ENCODE measurements at places on chromosomes 11 and 22.

GRCh38 chr11:8085011-8085645 is 4.1 kb downstream of the TUB start:
- no peak for DNase-seq

DNA sequence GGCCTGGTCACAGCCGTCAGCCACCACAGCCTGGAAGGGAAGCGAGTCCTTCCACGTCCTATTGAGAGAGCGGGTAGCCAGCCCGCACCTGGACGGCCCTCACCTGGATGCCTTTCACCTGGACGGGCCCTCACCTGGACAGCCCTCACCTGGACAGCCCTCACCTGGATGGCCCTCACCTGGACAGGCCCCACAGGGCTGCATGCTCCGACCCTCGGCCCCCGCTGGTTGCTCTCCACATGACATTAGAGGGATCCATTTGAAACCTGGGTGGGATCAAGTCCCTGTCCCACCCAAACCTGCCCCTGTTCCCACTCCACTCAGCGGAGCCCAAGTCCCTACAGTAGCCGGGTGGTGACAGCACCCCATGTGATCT is 3.7 kb downstream of the C1QTNF6 start:
- no peak for DNase-seq

GRCh38 chr11:7793233-7793632 is 3.5 kb downstream of the OR5P2 start:
- no peak for DNase-seq

- no peak for DNase-seq
These were observed 6.2 kb upstream of the FIBIN start for GRCh38 chr11:26987731-26988130.

DNA sequence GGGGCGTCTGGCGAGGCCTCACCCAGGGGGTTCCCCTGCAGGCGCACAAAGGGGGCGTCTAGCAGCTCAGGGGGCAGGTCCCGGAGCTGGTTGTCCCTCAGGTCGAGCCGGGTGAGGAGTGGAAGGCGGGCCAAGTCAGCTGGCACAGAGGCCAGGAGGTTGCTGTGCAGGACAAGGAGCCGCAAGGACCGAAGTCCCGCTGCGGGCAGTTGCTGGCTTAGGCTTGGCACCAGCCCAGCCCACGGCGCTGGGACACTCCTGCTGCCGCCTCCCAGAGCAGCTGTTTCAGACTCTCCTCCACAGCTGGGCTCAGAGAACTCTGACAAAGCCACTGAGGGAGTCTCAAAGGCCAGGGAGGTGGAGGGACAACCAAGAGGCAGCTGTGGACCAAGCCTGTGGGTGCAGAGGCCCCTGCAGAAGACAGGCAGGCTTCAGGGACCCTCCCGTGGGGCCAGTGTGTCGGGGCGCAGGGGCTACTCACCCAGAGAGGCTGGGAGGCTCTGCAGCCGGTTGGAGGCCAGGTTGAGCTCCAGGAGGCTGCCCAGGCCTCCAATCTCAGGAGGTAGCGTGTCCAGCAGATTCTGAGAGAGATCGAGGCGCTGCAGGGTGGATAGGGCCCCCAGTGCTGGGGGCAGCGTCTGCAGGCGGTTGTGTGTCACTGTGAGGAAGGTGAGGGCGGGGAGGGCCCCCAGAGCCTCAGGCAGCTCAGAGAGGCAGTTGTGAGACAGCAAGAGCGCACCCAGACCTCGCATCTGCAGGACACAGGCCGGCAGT is 2.2 kb downstream of the PIDD1 start:
- DNase-seq = no peak

DNA sequence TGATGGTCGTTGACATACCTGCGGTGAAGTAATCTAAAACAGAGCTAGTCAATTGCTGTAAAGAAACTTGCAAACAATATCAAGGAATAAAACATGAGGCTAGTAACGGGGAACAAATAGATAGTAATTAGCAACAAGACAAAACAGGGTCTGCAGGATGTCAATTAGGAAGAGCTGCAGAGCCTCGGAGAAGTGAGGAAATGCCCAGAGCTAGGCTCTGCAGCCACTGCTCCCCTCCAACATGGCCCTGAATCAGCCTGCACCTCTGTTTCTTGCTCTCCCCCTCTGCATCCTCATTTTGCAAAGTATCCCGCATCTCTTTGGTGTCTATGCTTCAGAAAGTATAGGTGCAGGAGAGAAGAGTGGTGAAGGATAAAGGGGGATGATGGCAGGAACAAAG is 507.4 kb upstream of the FAT3 start:
- no peak for DNase-seq

DNA sequence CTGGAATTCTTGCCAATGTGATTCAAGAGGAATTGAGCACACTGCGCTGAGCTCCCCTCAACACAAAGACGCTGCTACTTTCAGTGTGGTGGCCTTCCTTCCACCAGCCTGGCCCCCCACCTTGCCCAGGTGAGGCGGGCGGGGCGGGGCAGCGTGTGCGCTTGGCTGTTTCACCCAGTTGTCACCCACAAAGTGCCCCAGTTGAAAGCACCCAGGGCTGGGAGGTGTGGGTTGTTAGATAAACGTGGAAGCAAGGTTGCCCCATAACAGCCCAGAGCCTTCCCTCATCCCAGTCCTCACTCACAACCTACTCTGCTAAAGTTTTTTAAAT is 43.1 kb downstream of the CACNG2 start:
- DNase-seq = no peak

GRCh38 chr22:28548406-28548805 is 131.2 kb downstream of the TTC28 start:
- DNase-seq = no peak

- no peak for DNase-seq
These were observed 557.9 kb upstream of the CADM1 start for GRCh38 chr11:116062129-116062489.

GRCh38 chr22:40224702-40225101 is 47.0 kb downstream of the TNRC6B start:
- no peak for DNase-seq

DNA sequence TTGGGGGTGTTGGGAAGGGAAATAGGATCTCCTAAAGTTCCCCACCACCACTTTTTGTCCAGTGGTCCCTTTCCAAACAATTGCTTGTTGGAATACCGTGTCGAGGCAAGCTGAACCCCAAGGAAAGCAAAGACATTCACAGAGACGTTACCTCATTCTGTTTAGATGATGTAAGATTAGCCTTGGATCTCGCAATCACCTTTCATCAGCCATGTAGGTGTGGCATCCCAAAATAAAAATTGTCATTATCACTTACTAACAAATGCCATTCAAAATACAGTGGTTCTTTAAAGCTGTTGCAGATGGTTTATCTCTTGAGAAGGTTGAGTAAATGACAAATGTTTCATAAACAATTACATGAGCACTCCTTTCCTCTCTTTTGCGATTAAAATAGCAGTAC is 86.5 kb upstream of the SLC25A18 start:
- no peak for DNase-seq

DNA sequence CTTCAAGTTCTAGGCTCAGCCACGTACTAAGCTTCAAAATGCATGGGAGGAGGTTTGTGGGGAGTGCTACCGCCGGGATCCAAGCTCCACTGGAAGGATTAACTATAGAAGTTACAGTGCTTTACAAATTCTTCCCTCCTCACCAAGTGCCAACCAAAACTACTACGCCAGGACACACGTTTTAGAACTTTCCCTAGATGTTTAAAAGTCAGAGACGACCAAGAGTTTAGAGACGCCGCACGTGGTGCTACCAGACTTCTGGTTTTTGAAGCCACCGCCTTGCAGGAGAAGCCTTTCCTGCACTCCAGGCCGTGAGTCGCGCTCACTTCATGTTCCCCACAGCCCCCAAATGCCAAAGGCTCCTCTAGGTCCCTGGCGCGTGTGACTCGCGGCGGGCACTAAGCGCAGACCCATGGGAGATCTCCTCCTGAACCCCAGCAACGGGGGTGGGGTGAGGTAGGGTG is 734 bp downstream of the SNU13 start:
- peak; percentile 53 for DNase-seq

- DNase-seq = no peak
These were observed 686.5 kb downstream of the FAM181B start for GRCh38 chr11:82047200-82047599.

DNA sequence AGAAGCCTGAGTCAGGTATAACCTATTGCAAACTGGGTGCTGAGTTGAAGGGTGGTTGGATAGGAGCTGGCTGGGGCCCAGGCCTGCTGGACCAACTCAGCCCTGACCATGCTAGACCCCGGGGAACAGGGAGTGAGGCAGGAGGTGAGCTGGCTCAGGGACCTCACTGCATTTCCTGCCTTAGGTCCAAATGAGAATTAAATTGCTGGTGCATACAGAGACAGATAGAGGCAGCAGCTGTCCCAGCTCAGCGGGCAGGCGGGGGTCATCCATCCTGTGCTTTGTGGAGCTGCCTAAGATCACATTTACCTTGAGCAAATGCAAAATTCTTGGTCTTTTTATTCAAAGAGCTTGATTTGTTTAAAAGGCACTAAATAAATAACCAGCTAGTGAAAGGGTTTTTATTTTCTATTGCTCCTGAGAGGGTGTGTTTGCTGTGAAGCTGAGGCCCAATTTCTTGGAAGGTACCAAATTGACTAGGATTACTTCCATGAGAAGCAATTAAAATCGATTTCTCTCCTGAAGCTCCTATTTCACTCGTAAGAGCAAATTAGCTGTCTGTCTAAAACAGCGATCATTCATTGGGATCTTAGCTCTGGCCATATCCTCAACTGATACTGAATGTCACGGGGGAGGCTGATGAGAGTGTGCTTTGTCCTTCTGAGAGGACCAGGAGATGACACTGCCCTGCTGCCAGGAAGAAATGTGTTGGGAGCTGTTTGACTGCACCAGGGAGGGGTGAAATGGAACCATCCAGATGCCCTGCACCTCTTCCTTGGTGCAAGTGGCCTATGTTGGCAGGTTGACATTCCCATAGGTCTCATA is 24.9 kb downstream of the USH1C start:
- no peak for DNase-seq

- no peak for DNase-seq
These were observed 11.3 kb upstream of the OR6X1 start for GRCh38 chr11:123765601-123766000.

- DNase-seq = no peak
These were observed 20.0 kb downstream of the MICAL2 start for GRCh38 chr11:12130180-12130980.

GRCh38 chr11:326842-327580 is 6.4 kb upstream of the IFITM3 start:
- DNase-seq = no peak

DNA sequence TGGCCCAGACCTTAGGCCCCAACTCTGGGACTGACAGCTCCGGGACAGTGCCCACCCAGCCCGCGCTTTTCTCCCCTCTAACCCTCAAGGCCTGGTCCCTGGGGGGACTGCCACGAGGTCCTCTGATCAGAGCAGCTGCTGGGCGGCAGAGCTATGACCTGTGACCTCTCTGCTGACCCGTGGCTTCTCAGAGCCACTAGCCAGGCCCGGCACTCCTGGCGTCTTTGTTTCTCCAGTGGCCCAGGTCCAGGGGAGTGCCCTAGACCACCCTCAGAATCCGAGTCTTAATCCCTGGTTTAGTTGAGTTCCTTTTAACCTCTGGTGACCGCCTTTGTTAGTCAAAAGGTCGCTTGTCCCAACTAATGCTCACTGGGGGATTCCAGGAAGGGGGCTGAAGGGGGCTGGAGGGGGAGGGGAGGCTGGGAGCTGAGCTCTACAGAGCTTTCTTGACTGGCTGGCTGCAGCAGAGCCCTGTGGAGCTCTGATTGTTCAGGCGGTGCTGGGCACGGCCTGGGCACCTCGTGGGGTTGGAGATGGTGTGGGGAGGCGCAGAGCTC is 1.2 kb downstream of the FBLN1 start:
- DNase-seq = peak; percentile 86

DNA sequence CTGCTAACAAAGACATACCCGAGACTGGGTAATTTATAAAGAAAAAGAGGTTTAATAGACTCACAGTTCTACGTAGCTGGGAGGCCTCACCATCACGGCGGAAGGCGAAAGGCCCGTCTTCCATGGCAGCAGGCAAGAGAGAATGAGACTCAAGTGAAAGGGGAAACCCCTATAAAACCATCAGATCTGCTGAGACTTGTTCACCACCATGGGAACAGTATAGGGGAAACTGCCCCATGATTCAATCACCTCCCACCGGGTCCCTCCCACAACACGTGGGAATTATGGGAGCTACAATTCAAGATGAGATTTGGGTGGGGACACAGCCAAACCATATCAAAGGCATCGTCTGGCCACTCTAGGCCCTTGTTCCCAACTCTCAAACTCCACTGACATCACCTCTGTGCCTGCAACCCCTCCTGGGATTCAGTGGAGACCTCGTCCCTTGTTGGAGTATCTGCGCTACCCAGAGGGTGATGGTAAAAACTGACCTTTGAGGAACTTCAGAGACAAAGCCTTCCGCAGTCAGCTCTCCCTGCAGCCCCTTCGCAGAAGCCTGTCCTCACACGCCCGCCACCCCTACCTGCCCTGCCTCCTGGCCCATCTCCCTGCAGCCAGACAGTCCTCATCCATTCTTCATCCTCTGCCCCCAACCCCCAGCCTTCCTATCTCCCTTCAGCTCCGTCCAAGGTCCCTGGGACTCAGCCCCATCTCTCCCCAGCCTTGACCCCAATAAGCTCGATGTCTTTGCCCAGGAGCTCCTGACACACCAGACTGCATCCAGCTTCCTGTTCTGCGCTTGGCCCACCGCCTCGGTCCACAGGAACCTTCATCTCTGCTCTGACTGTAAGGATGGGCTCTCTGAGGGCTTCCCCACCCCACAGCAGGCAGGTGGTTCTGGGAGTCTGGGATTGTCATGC is 15.8 kb downstream of the CCND1 start:
- no peak for DNase-seq

DNA sequence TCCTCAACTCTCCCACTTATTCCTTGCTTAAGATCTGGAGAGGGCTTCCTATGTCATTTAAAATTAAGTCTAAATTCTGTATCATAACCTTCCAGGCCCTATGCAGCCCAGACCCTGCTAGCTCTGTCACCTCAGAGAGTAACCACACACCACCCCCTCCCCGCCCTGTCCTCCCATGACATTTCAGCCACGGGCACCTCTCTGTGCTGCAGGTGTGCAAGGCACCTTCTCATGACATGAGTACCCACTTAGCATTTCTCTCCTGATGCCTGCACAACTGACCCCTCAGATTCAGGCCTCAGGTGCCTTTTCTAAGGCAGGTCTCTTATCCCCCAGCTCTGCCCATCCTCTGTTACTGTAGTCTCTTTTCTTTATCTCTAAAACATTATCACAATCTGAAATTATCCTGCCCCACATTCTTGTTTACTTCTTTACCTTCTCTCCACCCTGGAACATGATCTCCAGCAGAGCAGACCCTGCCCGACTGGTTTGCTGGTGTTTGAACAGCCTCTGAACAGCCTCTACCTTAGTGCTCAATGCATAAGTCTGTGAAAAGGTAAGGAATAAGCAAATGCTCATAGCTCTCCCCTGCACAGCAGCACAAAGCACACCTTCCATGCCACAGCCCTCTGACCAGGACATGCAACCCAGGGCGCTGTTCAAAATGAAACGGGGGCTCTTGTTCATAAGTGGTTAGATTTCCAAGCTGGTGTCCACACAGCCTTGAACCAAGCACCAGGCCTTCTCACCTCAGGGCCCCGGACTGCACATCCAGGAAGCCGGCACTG is 196.1 kb upstream of the B3GAT1 start:
- DNase-seq = peak; percentile 12
